Thymus (tissue), 14 donors: ENCODE measurements at places on chromosomes 7 and 10. TPM values are rescaled to one million over a fixed set of nuclear protein-coding genes. Genes with fewer than 3 reads are reported as not detected.

GRCh38 chr7:17677408-17677807 is 262.9 kb downstream of the SNX13 start:
- no peak for DNase-seq

DNA sequence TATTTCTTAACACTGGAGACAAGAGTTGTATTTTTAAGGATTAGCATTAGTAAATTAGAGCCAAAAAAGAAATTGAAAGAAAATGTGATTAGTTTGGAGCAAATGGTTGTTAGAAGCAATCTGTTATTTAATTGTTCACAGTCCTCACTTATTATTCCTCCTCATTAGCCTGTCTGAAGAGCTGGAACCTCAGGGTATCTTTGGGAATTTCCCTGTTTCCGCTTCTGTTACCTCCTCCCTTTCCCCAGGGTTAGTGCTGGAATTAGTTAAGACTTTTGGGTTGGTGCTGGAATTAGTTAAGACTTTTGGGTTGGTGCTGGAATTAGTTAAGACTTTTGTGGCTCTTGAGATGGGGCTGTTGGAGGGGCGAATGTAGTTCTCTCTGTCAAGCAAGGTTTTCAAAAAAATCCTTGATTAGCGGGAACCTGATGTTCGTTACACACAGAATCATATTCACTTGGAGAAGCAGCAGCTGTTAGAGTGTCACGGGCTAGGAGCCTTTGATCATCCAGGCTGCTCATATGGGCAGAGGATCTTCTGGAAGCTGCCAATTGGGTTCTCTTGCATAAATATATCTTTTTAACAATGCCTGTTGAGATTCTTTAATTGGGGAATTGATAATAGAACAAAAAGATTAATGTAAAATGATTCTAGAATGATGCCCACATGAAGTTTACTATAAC is 251.0 kb upstream of the NPSR1 start:
- no peak for DNase-seq

DNA sequence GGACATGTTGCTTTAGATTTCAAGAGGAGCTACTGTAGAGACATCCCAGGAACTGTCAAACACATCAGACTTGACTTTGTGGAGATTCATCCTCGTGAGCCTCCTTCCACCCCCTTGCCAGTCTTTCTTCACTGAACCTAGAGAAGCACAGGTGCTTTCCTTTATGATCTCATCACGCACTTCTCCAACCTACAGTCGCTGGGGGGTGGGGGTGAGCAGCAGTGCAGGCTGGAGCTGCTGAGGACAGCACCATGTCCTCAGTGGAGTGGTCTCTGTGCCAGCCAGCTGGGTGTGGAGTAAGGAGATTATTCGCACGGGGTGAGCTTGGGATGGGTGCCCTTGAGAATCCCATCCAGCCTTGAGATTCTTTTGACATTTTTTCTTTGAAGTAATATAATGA is 88.1 kb downstream of the VOPP1 start:
- no peak for DNase-seq

DNA sequence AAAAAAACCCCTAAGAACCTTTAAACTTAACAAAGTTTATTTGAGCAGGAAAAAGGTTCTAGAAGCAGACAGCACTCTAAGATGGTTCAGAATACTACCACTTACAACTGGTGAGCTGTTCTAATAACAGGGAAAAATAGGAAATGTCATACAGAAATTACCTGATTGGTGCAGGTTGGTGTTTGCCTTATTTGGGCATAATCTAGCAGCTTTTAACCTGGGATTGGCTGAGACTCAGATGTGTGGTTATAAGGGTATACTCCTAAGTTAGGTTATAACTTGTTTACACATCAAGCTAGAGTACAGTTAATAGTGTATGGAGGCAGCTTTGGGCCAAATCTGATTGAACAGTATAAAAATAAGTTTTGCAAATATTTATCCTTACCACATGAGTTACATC is 59.8 kb downstream of the MAPK8 start:
- DNase-seq, result no peak

GRCh38 chr7:95608359-95609173 is 12.2 kb upstream of the PDK4 start:
- DNase-seq, result no peak

- DNase-seq, result no peak
Observed at GRCh38 chr7:122307228-122307621, 2.7 kb upstream of the FEZF1 start.

GRCh38 chr7:3244241-3244814 is 56.7 kb upstream of the SDK1 start:
- no peak for DNase-seq

DNA sequence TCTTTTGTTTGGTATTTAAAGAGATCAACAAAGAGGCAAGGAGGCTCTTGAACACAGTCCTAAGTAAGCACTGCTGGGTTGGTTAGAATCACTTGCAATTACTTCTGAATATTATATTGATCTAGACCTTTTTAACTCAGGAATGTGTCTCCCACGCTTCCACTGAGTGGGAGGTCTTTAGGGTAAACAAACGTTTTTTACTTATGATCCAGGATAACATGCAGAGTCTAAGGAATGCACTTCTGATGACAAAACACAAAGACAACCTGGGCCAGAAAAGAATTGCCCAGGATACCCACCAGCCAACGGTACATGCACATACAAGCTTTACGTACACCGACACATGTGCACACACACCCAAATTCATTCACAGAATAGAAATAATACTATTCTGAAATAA is 626.9 kb downstream of the PARD3 start:
- DNase-seq, result no peak

- no peak for DNase-seq
Observed at GRCh38 chr10:56317603-56318002, 43.5 kb downstream of the ZWINT start.

GRCh38 chr10:108166401-108166800 is 1001.9 kb upstream of the SORCS1 start:
- DNase-seq, result no peak

DNA sequence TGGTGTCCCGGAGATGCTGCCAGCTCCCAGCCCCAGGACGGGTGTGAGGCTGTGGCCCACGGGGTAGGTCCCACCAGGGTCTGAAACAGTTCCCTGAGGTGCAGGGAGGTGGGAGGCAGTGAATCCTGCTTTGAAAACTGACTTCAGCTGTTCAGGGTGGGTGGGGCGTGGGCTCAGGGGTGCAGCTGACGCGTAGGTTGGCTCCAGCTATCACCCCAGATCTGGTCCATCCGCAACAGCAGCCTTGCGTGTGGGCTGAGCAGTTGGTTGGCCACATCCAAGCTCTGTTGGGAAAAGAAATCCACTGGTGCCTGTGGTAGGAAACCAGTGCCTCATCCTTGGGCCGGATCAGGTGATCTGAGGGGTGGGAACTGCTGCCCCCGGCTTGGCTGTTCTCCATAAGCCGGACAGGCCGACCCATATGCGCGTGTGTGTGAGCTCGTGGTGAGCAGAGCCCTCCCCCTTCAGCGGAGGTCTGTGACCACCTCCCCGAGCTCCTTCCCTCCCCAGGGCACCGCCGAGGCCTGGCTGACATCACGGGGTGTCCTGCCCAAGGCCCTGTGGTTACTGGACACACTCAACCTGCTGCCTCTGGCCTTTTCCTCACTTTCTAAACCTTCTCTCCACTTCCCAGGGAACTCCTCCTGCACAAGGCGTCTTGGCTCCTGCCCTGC is 15.4 kb upstream of the FAM20C start:
- no peak for DNase-seq

Gene HMX2
- polyA plus RNA-seq, result 0.25 TPM

Gene KCNMA1
- polyA plus RNA-seq, result 12.9 TPM

Gene WASL
- polyA plus RNA-seq, result 17.8 TPM

Gene PDE1C
- polyA plus RNA-seq, result 3.1 TPM

Gene NME8
- polyA plus RNA-seq, result 2.8 TPM

Gene UBE3C
- polyA plus RNA-seq, result 19.6 TPM

Gene SPOCK2
- 163 TPM for polyA plus RNA-seq
